Fibroblast of skin of scalp (primary cell): ENCODE measurements at places on chromosomes 3 and 15.

DNA sequence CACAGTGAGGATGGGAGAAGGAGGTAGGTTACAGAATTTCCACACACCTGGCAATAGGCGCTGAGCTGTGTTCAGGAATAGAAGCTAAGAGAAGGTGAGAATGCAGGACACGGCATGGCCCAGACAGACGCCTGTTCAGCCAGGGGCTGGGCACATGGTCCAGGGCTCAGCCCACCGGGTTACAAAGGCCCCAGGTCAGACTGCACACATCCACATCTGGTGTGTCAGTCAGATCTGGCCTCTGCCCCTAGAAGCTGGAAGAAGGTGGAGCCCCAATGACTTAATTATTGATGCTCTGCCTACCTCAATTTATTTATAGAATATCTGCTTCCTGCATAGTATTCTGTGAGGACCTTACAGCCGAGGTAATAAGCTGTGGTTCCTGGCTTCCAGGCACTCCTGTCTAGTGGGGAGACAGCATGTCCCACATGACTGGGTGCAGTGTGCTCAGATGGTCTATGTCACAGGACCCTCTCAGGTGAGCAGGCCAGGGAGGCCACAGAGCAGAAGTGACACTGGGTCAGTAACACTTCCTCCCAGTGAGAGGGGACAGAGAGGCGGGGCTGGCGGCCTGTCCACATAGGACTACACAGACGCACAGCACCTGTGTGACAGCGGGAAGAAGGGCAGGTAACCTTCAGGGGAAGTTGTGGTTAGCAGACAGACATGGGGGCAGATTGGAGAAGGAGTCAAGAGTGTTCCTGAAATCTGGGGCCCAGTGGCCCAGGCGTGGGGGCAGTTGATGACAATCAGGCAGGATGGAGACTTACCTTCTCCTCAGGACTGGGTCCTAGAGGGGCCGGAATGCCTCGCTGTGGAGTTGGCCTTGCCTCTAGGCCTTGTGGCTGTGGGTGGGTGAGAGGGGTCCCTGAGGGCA is 38.6 kb upstream of the PLXNA1 start:
- no peak for DNase-seq

DNA sequence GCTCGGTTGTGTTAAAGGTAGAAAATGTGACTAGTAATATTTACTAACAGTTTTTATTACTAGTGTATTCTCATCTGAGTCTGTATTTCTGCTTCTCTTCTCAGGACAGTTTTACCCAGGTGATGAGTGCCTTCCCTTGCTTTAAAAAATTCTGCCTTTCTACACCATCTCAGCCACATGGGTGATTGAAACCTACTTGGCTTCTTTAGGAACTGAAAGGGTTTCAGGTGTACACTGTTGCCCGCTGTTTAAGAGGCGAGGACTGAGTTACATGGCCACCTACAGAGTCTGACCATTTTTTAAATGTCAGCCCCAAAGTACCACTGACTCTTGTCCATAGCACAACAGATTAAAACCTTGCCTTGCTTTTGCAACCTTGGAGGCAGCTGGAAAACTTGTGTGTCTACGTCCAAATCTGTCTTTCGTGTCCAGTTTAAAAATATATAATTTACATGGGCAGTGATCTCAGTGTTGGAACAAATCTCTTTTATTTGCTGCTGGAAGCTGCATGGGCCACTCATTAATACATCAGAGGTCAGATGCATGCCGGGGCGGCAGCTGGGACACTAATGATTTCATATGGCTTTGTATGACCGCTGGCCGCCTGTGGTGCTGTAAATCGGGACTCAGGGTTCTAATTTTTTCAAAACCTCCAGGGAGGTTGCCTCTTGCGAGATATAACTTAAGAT is 44.6 kb downstream of the TRIM71 start:
- no peak for DNase-seq

GRCh38 chr3:186772281-186772694 is 11.1 kb upstream of the EIF4A2 start:
- no peak for DNase-seq

DNA sequence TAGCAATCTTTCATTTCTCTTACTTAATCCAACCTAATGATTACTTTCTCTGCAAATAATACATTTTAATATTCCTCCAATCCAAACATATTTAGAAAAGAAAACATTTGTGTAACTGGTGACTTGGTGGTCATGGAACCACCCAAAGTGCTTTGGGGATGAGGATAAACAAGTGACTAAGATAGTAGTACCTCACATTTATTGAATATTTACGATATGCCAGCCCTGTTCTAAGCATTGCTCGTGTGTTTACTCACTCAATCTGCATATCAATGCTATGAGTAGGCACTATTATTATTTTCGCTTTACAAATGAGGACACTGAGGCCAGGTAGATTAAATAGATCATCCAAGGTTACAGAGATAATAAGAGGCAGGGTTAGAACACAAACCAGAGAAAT is 189.5 kb downstream of the SHOX2 start:
- no peak for DNase-seq

DNA sequence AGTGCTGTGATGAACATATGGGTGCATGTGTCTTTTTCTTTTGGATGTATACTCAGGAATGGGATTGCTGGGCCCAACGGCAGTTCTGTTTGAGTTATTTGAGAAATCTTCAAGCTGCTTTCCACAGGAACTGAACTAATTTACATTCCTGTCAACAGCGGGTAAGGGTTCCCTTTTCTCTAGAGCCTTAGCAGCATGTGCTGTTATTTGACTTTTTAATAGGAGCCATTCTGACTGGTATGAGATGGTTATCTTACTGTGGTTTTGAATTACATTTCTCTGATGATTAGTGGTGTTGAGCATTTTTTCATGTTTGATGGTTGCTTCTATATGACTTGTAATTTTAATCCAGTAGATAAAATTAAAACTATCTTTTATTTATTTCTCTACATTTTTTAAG is 1168.6 kb upstream of the ALCAM start:
- DNase-seq, result peak; percentile 47

DNA sequence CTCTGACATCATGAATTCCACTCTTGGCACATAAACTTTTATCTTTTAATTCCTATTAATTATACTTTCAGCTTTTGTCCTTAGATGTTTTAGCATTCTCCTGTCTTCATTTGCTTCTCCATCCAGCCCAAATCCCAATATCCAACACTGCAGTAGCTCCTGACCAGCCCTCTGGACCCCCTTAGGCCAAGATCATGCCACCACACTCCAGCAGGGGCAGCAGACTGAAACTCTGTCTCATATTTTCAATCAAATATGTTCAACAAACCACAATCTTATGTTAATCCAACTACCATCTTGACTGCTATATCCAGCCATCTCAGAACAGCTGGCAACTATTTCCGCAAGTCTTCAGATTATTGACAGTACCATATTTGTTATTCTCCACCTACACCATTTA is 315.8 kb upstream of the ROBO2 start:
- no peak for DNase-seq

- DNase-seq, result no peak
Measured at GRCh38 chr15:83422081-83422480, 25.1 kb upstream of the SH3GL3 start.

- peak; percentile 44 for DNase-seq
Measured at GRCh38 chr15:76973362-76973743, 21.6 kb upstream of the PSTPIP1 start.
